ENCODE measurements at places on chromosomes 1 and 21.

- DNase-seq = no peak
These were observed 4.0 kb downstream of the FOXO6 start for GRCh38 chr1:41365320-41365633.

- no peak for DNase-seq
These were observed 10.9 kb upstream of the AGPAT3 start for GRCh38 chr21:43853851-43854772.

DNA sequence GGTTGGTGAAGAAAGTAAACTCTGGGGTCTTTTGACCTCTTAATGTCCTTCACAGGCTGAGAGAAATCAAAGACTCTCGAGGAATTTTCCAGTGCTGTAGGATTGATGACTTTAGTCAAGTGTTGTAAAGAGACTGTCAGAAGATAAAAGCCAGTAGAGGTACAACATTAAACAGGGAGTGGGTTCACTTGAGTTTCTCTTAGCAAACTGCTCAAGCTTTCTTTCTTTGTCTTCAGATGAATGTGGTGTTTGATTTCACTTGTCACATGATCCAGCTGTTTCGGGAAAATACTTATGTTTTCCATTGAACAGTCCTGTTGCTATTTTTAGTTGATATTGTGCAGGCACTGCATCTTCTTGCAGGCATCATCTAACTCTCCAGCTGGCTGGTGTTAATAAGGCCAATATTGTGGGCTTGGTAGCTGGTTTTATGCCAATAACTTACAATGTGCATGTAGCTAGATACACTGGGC lies 45.6 kb downstream of the XCL2 start:
- peak; percentile 51 for DNase-seq

- DNase-seq = no peak
These were observed 597.8 kb downstream of the KIF26B start for GRCh38 chr1:245752561-245752960.

DNA sequence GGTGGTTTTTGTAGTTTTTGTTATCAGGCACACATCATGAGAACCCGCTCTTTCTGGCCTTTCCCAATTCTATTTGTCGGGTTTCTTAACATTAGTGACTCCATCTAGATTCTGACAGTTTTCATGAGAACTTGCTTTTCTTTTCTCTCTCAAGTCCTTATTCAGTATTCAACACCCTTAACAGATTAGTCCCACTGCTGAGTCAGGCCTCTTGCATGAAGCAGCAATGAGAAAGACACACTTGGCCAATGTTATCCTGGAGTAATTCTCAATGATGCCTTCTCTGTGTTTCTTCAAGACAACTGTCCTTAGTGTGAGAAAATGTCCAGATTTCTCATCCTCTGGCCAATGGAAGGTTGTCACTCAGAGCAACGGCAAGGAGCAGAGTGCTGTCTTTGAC lies 11.3 kb downstream of the FMO2 start:
- no peak for DNase-seq

GRCh38 chr1:174209347-174210187 lies 50.2 kb downstream of the RABGAP1L start:
- no peak for DNase-seq

GRCh38 chr1:74652711-74653139 lies 20.9 kb downstream of the ERICH3 start:
- peak; percentile 61 for DNase-seq

- DNase-seq = no peak
These were observed 14.6 kb downstream of the STMN1 start for GRCh38 chr1:25891606-25892005.

- DNase-seq = no peak
These were observed 241.2 kb downstream of the SETD4 start for GRCh38 chr21:35819134-35819533.

GRCh38 chr21:21367583-21367982 lies 369.4 kb downstream of the NCAM2 start:
- no peak for DNase-seq

DNA sequence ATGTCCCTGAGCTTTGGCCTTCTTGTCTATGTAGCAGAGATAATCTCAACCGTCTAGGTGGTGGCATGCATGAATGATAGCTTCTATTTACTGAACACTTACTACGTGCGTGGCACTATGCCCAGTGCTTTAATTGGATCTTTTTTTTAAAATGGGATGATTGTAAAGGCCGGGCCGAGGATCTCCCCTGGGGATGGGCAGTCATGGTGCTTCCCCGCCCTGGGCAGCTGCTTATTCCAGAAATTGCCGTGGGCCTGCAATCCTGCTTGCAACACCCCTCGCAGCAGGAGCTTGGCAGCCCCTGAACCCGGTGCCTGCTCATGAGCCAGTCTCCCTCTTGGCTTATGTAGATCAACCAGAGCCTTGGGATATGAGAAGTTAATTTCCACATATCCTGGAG lies 360.7 kb downstream of the CAMTA1 start:
- DNase-seq = no peak

GRCh38 chr1:75035536-75035935 lies 98.7 kb upstream of the LHX8 start:
- DNase-seq = no peak

GRCh38 chr1:101389547-101389929 lies 152.7 kb downstream of the S1PR1 start:
- no peak for DNase-seq

DNA sequence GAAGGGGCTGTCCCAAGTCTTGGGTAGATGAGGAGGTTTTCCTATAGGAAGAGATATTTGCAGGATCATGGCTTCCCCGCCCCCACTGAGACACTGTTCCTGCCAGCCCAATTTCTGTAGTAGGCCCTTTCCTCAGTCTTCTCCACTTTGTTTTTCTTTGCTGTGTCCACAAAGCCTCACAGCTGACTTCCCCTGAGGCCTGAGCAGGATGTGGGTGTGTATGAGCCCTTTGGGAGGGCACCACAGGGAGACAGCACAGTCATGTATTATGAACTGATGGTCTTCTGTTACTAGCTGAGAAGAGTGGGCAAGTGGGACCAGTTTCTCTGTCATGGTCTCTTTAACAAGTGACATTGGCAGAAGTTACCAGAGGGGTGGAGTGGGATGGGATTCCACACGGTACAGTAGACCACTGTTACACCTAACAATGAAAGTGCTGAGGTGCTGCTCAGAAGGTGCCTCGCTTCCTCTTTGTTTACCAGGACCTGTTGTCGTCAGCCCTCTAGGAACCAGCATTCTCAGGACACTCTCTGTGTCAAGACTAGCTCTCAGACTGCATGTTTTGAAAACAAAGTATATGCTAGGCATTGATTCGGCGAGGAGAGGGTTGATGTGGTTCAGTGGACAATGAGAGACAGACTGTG lies 253.8 kb upstream of the HOOK1 start:
- no peak for DNase-seq

GRCh38 chr1:216111842-216112241 lies 311.4 kb downstream of the USH2A start:
- DNase-seq = no peak

DNA sequence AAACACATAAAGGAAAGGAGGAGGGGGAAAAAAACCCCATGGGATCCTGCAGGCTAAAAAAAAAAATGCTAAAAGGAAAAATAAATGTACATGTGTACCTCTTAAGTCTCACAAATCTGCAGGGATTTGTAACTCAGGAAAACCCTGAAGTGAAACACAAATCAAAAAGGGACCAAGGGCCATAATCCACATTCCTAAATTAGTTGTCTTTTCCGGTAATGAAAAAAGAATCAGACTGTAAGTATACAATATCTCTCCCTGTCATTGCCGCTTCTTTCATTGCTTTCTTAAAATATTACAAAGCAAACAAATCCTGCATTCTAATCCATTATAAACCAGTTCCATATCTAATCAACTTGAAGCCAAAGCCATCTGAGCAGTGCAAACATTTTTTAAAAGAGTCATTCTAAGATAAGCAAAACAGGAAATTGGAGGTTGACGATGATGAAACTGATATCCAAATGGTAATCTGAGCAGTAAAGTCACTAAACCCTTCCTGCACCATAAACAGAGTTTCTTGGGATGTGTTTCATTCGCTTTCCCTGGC lies 58.7 kb upstream of the SIM2 start:
- DNase-seq = peak; percentile 26

- no peak for DNase-seq
These were observed 50.0 kb upstream of the ZNF648 start for GRCh38 chr1:182111496-182111895.

DNA sequence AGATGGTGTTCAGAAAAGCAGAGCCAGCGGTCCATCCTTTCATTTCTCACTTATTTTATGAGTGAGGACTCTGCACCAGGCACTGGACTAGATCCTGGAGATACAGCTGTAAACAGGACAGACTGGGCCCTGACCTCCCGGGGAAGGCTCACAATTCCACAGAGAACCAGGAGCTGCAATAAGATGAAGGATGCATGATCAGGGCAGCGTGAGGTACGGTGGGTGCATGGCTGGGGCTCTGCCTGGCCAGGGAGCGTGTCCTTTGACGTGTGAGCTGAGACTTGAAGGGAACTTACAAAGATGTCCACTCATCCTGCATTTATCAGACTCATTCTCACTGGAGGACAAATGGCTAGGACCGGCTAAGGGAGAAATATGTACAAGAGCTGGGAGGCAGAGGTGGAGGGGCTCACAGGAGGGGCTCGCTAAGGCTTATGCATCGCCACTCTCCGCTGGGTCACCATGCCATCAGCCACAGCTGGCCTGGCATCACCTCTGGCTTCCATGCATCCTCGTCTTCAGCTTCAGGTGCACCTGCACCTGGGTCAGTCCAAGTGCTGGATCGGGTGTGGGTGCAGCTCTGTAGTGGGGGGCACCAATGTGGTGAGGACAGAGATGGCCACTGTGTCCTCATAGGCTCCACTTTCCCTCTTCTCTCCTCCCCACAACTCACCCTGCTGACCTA lies 213.9 kb downstream of the TOMM20 start:
- no peak for DNase-seq

- DNase-seq = no peak
These were observed 48.8 kb downstream of the KCNK1 start for GRCh38 chr1:233662575-233663304.

DNA sequence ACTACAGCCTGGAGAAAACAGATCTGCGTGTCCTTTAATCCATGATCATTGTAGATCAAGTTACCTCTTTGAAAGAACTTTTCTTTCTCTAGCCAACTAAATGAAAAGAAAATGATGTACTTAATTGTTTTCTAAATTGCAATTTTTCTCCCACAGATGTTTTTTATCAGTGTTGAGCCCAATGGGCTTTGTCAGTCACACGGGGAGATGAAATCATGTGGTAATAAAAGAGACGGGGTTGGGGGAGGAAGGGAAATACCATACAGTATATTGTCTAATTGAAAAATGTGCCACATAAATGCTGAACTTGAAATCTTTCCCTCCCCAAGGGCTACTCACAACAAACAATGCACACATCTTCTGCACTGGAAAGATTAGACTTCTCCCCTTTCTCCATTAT lies 58.4 kb downstream of the NTMT2 start:
- no peak for DNase-seq

DNA sequence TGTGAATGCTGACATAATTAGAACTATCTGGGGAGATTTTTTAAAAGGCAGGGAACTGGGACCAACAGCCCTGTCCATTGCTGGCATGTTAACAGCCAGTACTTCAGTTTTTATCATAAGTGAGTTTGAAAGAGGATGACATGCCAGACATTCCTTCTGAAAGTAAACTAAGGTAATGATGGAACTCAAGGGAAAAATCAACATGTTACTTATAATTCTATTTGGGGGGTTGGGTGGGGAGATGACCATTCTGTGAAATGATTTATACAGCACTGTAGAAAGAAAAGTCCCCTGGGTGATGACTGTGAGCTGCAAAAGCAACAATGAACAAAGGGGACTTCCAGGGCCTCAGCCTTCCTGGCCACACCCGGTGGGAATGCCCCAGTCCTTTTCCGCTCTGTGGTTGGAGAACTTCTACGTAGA lies 5.4 kb upstream of the LAMC2 start:
- peak; percentile 82 for DNase-seq

DNA sequence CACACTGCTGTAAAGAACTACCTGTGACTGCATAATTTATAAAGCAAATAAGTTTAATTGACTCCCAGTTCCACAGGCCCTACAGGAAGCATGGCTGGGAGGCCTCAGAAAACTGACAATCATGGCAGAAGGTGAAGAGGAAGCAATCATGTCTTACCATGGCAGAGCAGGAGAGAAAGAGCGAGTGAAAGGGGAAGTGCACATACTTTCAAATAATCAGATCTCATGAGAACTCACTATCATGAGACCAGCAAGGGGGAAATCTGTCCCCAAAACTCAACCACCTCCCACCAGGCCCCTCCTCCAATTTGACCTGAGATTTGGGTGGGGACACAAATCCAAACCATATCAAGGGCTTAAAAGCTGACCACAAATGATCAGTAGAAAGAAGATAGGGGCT lies 493.2 kb downstream of the PTPRC start:
- no peak for DNase-seq

- no peak for DNase-seq
These were observed 2.3 kb upstream of the SCYL3 start for GRCh38 chr1:169896013-169896412.

DNA sequence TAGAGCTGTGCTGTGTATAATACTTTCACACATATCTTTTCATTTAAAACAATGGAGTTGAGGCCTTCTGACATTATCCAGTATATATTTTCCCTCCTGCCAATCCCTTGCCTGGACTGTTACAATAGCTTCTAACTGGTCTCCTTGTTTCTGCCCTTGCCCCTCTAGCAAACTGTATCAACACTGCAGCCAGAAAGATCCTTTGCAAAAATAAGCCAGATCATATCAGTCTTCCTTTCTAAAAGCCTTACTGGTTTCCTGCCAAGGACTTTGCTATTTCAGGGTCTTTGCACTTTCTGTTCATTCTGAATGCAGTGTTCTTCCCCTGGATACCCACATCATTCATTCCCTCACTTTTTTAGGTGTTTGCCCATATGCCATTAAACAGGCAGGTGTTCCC lies 370.1 kb downstream of the PTBP2 start:
- DNase-seq = peak; percentile 8

- DNase-seq = no peak
These were observed 23.8 kb upstream of the KIAA1614 start for GRCh38 chr1:180888870-180889269.

DNA sequence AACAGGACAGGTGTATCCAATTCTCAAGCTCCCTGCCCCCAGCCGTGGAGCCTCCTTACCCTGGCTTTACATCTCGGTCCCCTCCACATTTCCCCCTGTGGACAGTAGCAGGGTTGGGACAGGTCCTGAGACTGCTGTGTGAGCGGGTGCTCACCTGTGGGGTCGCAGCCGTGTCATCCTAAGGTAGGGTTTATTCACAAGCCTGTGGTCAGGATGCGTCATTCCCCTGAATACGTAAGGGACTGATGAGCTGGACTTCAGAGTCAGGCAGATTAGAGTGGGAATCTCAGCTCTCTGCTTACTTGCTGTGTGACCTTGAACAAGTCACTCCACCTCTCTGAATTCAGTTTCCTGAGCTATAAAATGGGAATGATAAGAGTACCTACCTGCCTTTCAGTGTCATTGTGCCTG lies 17.7 kb downstream of the ZNF362 start:
- DNase-seq = no peak

GRCh38 chr1:64242895-64243756 lies 39.7 kb downstream of the UBE2U start:
- peak; percentile 65 for DNase-seq

DNA sequence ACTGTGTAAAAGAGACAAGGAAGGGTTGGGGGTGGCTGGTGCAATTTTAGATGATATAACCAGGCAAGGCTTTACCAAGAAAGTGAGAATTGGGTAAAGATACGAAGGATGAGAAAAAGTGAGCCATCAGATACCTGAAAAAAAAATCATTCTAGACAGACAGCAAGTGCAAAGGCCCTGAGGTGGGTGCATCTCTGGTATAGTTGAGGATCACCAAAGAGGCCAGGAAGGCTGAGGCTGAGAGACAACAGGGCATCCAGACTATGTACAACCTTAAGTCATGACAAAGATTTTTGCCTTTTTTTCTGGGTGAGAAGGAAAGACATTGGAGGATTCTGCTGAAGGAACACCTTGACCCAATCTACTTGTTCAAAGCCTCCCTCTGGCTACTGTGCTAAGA lies 29.9 kb downstream of the RXRG start:
- DNase-seq = no peak

Measured in iris pigment epithelial cell (primary cell).